ENCODE measurements at places on chromosomes 2 and 18. TPM values are rescaled to one million over a fixed set of nuclear protein-coding genes. Genes with fewer than 3 reads are reported as not detected.

- DNase-seq, result peak; percentile 23
Measured at GRCh38 chr2:10497797-10498251, 49.7 kb upstream of the ODC1 start.

DNA sequence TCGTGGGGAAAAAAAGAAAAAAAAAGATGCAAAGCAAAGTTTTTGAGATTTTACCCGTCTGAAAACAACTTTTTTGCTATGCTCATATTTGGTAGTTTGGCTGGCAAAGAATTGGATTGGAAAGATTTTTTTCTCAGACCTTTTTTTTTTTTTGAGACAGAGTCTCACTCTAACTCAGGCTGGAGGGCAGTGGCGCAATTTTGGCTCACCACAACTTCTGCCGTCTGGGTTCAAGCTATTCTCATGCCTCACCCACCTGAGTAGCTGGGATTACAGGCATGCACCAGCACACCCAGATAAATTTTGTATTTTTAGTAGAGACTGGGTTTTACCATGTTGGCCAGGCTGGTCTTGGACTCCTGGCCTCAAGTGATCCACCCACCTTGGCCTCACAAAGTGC lies 56.3 kb upstream of the TANC1 start:
- DNase-seq, result no peak

DNA sequence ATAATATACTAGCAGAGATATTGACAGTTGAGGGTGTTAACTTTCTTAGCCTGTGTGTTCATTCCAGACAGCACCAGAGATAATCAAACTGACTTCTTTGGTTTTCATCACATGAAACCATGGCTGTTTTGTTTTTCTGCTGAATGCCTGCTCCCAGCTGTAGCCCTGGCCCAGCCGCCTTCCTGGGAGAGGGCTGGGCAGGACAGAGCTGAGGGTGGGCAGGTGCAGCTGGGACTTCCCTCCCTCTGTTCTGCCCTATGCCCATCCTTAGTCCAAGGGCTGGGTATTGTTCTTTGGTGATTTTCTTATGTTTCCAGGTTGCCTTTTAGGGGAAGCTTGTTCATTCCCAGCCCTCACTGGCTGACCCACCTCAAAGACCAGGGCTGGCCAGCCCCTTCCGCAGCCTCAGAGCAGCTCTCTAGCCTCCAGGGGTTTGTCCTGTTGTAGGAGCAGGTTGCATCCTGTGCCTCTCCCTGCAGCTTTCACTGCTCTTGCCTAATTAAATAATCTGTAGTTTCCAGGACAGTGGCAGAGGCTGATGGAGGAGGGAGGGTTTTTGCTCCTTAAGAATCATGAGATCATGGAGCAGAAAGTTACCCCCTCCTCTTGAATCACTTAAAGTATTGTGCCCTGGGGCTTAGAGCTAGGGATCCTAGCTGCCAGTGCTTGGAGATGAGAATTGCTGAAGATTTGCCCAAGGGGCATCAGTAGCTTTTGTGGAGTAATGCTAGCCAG lies 61.4 kb downstream of the MTCL1 start:
- no peak for DNase-seq

GRCh38 chr18:73975266-73975665 lies 172.4 kb downstream of the FBXO15 start:
- DNase-seq, result no peak

DNA sequence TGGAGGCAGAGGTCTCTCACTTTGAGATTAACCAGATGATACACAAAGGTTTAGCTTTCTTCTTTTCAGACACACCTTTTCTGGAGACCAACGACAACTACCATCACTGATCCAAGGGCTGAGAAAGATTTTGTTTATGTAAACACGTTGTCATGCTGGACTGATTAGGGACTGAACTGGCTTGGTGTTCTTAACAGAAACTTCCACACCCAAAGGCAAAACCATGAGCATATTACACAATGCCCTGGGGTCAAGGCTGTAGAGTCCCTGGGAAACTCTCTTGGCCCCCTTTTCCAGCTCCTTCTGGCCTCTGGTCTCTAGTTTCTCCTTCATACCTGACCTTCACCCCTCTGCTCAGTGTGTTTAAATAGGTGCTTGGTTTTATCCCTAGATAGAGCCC lies 447.0 kb upstream of the TCF4 start:
- no peak for DNase-seq

DNA sequence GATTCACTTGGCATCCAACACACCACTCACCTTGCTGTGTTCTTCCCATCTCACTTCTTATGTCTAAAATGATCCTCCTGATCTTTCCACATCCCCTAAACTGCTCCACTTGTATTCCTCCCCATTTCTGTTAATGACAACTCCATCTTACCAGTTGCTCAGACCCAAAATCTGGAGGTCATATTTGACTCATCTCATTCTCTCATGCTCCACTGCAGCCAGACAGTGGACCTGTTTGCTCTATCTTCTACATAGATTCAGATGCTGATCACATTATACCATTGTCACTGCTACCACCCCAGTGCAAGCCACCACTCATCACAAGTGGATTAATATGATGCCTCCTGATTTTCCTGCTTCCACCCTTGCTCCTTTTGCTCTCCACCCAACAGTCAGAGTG lies 7.9 kb upstream of the NABP1 start:
- no peak for DNase-seq

- no peak for DNase-seq
Measured at GRCh38 chr2:235286622-235287374, 207.0 kb upstream of the AGAP1 start.

- DNase-seq, result no peak
Measured at GRCh38 chr2:217784996-217785543, 217.7 kb downstream of the TNS1 start.

- no peak for DNase-seq
Measured at GRCh38 chr2:239943571-239943970, 81.6 kb downstream of the NDUFA10 start.

GRCh38 chr18:75309564-75309963 lies 99.0 kb downstream of the TSHZ1 start:
- DNase-seq, result no peak

DNA sequence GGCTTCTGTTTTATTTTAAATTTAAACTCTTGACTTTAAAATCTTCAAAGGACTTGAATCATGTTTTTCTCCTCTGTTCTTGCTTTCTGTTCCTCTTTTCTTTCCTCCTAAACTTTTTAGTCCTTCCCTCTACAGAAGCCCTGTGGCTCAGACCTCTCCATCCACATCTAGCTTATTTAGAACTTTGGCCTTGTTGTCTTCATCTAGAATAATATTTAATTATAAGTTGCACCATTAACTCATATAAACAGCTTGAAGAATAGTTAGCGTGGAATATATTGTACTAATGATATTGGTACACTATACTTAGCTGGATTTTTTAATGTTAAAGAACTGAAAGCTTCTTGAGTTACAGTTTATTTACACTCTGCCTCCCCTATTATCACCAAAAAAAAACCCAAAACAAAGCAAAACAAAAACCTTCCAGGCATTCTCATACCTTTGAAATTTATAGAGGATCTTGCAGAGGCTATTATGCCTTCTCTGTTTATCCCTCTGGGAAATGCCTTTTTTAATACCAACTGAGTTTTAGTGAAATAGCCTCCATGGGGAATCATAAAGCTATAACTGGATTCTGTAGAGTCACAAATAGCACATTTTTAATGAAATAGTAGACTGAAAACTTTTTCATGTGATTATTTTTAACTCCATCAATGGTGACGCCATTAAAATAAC lies 9.2 kb upstream of the CCDC141 start:
- no peak for DNase-seq

- no peak for DNase-seq
Measured at GRCh38 chr2:65791404-65791975, 359.1 kb upstream of the SPRED2 start.

DNA sequence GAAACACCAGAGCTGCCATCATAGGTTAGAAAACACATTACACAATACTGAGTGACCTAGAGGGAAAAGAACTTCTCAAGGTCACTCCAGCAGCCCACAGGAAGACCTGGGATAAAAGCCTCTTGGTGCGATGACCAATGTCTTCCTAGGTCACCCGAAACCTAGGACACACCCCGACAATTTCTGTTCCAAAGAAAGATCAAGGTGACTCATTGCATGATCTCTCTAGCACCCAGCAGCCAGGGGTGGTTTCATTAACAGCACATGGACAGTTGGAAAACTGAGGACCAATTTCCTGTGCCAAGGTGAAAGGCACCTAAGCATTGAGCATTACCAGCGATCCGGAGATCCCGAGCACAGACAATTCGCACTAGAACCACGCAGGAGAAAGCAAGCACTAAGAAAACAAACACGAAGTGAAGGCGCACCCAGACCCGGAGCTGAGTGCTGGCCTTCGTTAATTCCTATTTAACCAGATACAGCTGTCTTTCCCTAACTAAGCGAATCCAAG lies 1.5 kb downstream of the CACNB4 start:
- DNase-seq, result peak; percentile 4

GRCh38 chr18:48735080-48735676 lies 196.3 kb downstream of the CTIF start:
- DNase-seq, result no peak

DNA sequence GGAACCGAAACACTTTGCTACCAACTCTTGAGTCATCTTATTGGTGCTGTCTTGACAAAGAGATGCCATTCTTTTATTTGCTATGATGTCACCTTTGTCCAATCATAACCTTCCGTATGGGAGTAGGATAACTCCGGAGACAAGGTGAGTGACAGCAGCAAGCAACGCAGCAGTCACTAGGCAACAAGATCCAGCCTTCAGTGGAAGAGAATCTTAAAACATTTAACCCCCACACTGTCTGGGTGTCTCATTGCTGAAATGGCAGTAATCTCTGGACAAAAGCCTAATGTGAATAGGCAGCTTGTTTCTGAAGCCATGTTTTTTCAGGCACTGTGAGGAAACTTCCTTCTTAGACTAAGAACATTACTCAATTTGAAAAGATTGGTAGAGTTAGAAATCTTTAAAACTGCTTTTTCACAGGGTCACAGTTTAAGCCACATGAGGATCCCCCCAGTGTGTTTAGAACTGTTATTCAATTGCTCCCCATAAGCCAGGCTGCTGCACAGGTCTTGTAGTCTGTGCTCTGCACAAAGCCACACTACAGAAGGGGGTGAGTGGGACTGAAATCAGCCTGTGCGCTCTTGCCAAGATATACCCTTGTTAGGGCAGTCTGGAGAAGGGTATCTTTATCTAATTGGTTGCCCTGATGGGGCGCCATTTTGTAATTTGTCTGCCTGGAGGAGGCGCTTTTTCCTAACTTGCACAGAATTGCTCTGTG lies 131.5 kb upstream of the STON1 start:
- no peak for DNase-seq

- DNase-seq, result no peak
Measured at GRCh38 chr2:17933256-17933655, 54.8 kb downstream of the KCNS3 start.

GRCh38 chr2:206379886-206380285 lies 63.4 kb upstream of the ADAM23 start:
- no peak for DNase-seq

DNA sequence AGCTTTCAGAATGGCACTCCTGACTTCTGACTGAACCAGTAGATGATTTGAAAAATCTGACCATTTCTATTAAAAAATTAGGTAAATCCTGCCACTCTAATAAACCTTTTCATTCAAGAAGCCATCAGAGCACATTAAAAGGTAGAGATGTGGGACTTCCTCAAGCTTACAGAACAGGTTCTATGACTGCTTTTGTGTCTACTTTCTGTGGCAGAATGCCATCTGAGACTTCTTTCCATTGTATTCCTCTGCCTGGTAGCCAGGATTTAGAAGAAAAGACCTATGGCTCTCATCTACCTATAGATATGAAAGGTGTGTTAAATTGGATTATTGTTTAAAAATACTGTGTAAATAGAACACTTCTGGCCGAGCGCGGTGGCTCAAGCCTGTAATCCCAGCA lies 99.9 kb upstream of the NABP1 start:
- no peak for DNase-seq

DNA sequence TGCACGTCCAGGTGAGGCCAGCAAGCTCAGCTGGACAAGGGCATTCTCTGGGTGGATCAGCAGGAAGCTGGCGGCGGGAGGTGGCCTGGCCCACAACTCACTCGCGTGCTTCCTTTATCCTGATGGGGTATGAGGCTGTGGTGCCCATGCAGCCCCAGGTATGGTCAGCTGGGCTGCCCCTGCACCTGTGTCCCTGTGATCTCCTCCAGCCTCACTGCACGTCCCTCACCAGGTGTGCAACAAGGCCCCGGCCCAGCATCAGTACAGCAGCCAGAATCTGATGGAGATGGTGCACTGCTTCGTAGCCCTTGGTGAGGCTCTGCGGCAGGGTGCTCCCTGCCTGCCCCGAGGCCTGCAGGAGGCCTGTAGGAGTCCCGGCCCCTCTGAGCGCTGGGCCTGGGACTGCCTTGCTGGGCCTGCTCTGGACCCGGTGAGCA lies 17.6 kb downstream of the MROH2A start:
- DNase-seq, result no peak

GRCh38 chr2:27717070-27717795 lies 53.5 kb downstream of the SLC4A1AP start:
- peak; percentile 38 for DNase-seq

GRCh38 chr2:236883819-236884218 lies 201.9 kb upstream of the COPS8 start:
- no peak for DNase-seq

- DNase-seq, result no peak
Measured at GRCh38 chr18:27808683-27809082, 368.2 kb downstream of the CDH2 start.

DNA sequence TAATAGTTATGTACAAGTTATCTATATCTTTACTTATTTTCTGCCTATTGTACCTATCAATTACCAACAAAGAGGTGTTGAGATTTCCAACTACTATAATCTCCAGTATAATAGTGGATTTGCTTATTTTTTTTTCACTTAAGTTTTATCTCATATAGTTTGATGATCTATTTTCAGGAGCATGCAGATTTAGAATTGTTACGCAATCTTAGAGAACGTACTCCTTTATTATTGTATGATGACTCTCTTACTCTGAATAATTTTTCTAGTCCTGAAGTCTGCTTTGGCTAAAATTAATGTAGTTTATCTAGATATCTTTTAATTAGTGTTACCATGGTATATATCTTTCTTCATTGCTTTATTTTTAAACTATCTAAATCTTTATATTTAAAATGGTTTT lies 205.2 kb downstream of the SCG2 start:
- DNase-seq, result no peak

DNA sequence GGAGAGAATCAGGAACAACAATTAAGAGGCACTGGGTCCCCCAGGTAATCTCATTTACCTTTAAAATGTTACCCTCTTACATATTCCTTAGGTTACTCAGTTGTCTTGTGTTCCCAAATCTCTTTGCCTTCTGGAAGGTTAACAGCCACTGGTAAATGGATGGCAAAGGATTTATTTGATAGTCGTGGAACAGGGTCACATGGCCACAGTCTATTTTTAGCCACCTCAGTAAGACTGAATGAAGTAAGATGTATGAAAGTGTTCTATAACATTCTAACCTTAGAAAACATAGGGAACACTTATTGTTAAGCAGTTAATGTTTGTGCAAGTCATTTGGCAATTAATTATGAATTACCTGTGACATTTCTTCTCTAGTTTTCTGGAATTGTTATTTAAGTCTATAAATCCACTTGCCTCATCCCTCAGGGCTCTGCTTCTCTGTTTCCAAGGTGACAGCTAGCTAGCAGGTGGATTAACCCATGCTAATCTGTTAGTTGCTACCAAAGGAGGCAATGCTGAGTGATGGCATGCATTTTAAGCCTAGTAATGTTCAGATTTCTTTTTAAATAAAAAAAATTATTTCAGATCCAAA lies 211.0 kb downstream of the PIK3C3 start:
- DNase-seq, result no peak

PDE11A gene
- total RNA-seq, result 1.1 TPM

TUBA4B gene
- not detected for total RNA-seq

RNF103 gene
- total RNA-seq, result 62.9 TPM

ALLC gene
- total RNA-seq, result not detected

ERCC3 gene
- 20.1 TPM for total RNA-seq

PROC gene
- not detected for total RNA-seq

REG3A gene
- total RNA-seq, result not detected

NAGK gene
- 41.5 TPM for total RNA-seq

WBP1 gene
- 45.9 TPM for total RNA-seq

Data from heart right ventricle (tissue), 16 donors.